ENCODE measurements at places on chromosomes 1 and 21.
A peak's percentile ranks its signal among the peaks of the same experiment; 100 is the strongest.

DNA sequence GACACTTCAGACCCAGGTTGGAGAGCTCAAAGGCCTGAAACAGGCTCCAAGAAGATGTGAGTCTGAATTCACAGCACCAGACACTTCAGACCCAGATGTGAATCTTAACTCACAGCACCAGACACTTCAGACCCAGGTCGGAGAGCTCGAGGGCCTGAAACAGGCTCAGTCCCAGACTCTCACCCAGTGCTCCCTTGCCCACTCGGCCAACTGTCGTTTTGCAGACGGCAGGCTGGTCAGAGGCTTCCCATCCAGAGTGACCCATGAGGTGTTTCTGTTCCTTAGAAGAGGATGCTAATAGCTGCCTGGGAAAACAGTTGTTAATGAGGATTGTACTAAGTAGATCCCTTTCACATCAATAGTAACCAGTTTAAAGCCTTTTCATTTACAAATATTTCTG lies 88.4 kb downstream of the ADARB1 start:
- DNase-seq, result no peak

GRCh38 chr1:233440951-233441401 lies 113.5 kb downstream of the MAP3K21 start:
- DNase-seq, result no peak

- DNase-seq, result no peak
Measured at GRCh38 chr1:183907070-183907469, 102.2 kb downstream of the RGL1 start.

DNA sequence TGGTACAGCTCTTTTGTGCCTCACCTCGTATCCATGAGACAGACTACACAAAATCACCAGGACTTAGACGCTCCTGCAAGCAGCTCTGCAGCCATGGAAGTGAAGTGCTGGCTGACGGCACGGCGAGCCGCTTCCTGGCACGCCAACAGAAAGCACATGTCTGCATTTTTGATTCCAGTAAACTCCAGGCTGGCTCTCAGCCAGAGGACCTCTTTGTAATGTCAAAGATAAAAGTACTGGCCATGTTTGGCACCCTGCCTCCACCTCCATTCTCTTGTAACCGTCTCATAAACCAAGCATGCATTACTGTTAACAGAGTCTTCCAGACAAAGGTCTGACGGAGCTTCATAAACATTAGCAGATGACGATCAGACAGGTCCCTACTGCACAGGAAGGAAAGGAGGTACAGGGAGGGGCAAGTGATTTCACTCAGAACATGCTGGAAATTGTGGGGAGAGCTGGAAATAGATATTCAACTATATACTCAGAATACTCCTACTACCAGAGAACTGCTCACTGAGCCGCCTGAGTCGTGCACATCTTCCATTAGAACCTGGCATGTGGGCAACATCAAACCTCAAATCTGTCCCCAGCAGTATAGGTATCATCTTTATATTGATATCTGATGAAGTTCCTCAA lies 632.0 kb downstream of the SMYD3 start:
- no peak for DNase-seq

GRCh38 chr1:208088319-208088718 lies 155.9 kb downstream of the PLXNA2 start:
- no peak for DNase-seq

GRCh38 chr1:4213366-4213973 lies 313.4 kb upstream of the C1orf174 start:
- no peak for DNase-seq

DNA sequence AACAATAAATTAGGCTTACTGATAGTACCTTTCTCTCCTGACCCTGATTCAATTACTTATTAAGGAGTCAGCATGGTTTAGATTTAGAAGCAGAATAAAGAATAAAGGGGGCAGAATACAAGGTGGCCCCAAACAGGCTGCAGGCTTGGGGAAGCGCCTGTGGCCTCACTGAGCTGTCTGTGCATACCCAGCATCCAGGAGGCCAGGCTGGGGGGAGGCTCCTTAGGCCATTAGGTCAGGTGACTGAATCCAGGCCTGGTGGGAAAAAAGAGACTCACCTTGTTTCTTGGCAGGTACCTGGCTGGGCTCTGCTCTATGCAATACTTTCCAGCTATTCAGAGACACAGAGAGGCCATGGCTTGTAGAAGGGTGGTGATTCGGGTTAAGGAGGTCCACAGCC lies 38.8 kb downstream of the PGBD5 start:
- DNase-seq, result no peak

DNA sequence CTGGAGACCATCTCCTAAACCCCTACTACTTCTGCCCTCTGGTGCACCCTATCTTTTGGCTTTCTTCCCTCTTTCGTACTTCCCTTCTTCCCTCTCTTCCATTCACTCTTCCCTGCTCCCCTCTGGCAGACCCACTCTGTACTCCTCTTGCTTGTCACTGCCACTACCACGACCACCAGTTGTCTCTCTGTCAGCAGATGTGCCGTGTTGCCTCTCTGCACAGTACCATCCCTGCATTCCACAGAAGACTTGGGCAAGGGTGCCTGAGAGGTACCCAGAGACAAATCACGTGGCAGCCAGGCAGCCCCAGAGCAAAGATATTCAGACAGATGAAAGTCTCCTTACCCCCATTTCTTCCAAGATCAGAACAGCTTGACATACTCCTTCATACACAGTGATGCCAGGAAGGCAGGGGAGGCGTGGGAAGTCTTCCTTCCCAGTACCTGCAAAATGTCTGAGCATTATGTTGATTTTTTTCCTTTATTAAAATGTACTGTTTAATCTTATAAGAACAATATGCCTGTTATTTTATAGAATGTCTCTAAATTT lies 15.0 kb downstream of the CAMSAP2 start:
- no peak for DNase-seq

- no peak for DNase-seq
Measured at GRCh38 chr1:65793359-65793732, 651 bp downstream of the PDE4B start.

- DNase-seq, result no peak
Measured at GRCh38 chr1:209621741-209622655, 30.2 kb downstream of the LAMB3 start.

GRCh38 chr1:28244549-28245251 lies 8.8 kb downstream of the ATP5IF1 start:
- no peak for DNase-seq

- no peak for DNase-seq
Measured at GRCh38 chr1:169683661-169684060, 27.8 kb downstream of the SELL start.

GRCh38 chr1:46595127-46595526 lies 8.9 kb downstream of the MKNK1 start:
- no peak for DNase-seq

DNA sequence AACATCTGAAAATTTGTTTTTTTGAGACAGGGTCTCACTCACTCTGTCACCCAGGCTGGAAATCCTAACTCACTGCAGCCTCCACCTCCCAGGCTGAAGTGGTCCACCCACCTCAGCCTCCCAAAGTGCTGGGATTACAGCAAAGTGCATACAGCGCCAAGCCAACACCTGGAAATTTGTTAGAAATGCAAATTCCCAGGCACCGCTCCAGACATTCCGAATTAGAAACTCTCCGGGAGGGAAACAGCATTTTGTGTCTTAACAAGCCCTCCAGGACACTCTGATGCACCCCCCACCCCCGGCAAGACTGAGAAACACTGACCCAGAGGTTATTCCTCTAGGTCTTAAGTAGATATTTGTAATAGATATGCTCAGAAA lies 49.1 kb downstream of the ARID4B start:
- no peak for DNase-seq

GRCh38 chr1:174999936-175000696 lies at the start of gene CACYBP:
Gene CACYBP (plus strand): TSS chr1:174999947. CDS start chr1:175000181, 234 bp downstream.
- peak; percentile 53 for DNase-seq

Data from stimulated activated CD8-positive, alpha-beta memory T cell treated with anti-CD3 and anti-CD28 coated beads, Interleukin-4, amount 100 ng/mL, for 48 hours (primary cell).